ENCODE measurements at places on chromosomes 16 and 17.

DNA sequence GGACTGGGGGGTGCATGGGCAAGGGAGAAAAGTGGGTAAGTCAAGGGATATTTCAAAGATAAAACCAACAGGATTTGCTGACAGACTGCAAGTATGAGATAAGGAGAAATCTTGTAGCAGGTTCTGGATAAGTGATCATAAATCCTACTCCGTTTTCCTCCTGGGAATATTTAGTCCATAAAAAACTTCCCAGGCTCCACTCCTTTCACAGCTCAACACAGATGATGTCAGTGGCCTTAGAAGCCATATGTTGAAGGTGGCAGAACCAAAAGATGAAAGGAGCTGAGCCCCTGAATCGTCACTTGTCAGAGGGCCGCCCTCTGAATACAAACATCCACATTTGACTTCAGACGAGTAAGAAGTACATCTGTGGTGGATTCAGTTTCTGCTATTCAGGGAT lies 71.7 kb downstream of the GRIN2A start:
- no peak for DNase-seq

- no peak for DNase-seq
These were observed 355 bp downstream of the TLE7 start for GRCh38 chr16:71441348-71442050.

GRCh38 chr17:73498886-73499554 lies 145.2 kb downstream of the SDK2 start:
- DNase-seq, result no peak

- DNase-seq, result no peak
These were observed 9.4 kb downstream of the LPO start for GRCh38 chr17:58247511-58248363.

GRCh38 chr16:16150117-16150877 lies 73.0 kb downstream of the ABCC6 start:
- no peak for DNase-seq

GRCh38 chr17:31296142-31296541 lies 897 bp downstream of the OMG start:
- DNase-seq, result no peak

DNA sequence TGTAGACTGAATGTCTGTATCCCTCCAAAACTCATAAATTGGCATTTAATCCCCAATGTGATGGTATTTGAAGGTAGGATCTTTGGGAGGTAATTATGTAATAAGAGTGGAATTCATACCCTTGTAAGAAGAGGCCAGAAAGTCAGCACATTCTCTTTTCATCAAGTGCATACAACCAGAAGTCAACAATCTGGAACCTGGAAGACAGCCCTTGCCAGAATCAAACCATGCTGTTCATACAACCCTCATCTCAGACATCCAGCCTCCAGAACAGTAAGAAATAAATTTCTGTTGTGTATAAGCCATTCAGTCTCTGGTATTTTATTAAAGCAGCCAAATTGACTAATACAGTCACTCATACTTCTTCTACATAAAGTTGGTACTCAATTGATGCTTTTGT lies 481.0 kb upstream of the SOX9 start:
- no peak for DNase-seq

DNA sequence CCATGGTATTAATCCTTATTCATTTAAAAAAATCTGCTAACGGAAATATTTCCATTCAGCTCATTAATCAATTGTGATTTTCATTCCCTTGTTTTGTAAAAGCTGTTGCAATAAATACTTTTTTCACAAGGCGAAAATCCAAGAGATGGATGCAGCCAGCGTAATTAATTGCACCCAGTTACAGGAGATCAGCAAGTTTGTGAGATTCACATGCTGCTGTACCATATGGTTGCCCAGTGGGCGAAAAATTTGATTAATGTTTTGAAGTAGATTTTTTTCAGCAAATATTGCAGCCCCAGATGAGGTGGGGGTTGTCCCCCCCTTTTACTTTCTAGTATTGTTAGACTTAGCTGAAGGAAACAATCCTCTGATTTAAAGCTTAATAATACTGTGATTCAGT lies 186.6 kb downstream of the WWOX start:
- DNase-seq, result no peak

DNA sequence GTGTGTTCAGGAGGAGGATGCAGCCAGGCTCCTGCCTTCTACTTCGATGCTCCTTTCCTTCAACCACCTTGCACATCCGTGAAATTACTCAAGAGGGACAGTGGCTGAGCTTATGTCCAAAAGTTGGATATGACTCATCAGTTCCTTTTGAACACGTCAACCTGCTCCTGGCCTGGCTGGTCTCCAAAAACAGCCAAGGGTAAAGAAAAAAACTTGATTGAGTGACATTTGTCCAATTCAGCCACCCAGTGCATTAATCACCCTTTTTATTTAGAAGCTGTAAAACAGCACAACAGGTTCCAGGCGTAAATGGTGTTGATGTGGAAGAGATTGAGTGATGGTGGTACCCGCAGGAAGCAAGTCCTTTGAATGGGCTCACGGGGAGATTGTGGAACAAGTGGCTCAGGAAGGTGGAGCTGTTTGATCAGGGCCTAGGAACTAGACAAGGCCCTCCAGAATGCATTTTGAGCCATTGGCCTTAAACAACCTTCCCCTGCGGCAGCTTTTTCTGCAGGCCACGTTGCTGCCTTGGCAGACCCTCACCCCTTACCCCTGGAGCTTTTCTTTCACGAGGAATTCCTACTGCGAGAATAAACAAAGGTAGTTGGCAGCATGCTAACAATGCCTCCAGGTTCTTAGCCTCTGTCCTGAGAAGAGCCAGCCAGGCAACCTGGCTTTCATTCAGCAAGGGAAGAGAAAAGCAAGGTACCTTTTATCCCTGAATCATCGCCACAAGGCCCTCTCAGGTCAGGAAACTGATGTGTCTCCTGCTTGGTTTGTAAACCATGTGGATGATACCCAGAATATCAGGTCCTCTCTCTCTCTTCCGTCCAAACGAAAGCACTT lies 173.3 kb upstream of the CACNG5 start:
- DNase-seq, result no peak

DNA sequence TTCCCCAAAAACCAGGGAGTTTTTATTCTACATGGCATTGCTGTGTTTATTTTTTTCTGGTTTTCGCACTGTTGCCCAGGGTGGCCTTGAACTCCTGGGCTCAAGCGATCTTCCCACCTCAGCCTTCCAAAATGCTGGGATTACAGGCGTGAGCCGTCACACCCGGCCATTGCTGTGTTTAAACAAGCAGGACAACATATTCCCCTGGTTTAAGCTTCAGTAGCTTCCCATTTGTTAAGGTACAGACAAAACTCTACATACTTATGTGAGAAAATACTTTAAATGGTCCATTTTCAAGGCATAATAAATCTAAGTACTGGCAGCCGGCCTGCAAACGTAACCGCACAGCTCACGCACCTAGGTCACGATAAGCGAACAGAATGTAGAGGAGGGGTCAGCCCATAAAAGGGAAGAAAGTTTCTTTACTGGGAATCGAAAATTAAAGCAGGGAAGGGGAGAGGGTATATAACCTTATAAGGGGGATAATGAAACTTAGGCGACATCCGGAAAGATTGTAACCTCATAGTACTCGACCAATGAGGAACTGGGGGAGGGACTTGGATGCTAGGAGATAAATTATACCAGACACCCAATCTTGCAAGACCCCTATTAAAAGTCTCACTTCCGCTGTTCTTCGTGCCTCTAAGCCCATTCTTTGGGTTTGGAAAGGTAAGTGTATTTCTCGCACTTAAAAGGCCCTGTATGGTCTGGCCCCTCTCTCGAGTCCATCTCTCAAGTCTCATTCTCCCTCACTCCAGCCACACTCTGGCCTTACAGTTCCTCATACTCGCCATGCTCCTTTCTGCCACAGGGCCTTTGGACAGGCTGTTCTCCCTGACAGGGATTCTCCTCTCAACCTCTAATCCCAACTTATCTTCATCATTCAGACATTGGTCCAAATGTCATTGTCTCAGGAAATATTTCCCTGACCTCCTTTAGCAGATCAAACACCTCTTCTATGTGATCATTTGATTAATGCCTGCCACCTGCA lies 59.2 kb downstream of the TEX14 start:
- DNase-seq, result no peak

DNA sequence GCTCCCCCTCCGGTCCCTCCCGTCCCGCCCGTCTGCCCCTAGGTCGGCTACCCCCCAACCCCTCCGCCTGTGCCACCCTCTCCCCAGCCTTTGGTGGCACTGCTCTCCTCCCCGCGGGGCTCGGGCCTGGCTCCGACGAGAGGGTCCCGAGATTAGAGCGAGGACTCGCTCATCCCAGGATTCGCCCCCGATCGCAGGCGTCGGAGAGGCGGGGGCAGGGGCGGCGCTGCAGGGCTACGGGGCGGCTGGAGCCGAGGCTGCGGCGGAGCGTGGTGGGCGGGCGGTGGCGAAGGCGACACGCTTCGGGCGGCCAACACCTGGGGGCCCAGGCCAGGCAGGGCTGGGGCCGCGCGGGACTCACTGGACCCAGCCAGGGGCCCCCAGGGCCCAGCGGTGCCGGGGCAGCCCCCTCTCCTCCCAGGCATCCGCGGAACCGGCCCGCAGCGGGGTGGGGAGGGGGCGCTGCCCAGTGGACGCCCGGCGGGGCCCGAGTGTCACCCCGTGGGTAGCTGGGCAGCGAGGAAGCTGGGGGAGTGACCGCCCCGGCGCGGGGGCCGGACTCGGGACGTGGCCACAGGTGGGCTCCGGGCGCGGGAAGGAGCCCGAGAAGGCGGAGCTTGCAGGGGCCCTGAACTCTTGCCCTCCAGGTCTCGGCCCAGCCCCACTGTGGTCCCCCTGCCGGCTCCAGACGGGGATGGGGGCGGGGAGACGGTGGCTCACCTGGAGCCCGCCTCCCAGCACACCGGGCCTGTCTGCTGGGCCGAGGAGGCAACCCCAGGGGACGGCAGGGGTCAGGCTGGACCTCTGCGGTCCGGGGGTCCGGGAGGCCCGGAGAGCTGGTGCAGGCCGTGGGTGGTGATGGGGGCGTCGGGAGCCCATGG lies 1.5 kb downstream of the MGAT5B start:
- no peak for DNase-seq

- no peak for DNase-seq
These were observed 71.9 kb upstream of the TEKT1 start for GRCh38 chr17:6903326-6903900.

DNA sequence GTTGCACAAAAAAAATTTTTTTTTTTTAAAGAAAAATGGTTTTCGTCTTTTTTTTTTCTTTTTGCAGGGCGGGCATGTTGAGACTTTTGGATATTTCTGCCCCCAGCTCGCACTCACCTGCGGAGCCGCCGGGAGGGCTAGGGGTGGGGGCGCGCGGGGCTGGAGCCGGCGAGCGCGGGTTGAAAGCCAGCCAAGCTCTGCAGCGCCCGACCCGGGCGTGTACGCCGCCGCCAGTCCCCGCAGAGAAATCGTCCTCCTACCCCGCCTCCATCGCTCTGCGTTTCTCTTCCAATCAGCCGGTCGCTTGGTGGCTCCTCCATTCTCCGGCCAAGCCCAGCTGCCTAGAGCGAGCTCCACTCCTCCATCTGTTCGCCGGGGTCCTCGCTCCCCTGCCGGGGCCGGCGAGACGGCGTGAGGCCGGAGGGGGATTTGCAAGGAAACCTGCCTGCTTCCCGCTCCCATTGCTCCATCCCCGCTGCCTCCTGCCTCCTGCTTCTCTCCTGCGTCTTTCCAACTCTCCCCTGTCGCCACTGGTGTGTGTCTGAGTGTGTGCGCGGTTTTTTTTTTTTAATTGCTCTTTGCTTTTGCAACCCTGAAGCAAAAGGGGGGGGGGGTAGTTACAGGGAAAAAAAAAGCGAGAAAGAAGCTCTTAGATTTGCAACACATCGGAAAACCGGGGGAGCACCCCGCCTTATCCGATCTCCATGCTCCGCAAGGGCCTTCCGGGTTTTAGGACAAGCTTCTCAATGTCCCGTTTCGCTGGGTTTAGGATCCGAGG lies 1.8 kb upstream of the UBTF start:
- DNase-seq, result peak; percentile 53

DNA sequence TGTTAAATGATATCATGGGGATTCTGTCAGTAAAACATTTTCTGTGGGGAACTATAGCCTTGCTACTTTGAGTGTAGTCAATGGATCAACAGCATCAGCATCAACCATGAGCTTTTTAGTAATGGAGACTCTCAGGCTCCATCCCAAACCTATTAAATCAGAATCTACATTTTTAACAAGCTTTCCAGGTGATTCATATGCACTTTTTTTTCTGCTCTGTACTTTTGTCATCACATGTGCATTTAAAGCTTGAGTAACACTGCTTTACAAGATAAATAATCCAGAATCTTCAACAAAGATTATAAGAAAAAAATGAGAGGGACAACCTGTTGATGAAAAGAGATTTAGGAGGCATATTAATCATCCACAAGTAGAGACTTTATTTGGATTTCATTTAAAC lies 23.5 kb downstream of the NUP93 start:
- DNase-seq, result no peak

- no peak for DNase-seq
These were observed 53.7 kb downstream of the IQCK start for GRCh38 chr16:19771796-19772195.

DNA sequence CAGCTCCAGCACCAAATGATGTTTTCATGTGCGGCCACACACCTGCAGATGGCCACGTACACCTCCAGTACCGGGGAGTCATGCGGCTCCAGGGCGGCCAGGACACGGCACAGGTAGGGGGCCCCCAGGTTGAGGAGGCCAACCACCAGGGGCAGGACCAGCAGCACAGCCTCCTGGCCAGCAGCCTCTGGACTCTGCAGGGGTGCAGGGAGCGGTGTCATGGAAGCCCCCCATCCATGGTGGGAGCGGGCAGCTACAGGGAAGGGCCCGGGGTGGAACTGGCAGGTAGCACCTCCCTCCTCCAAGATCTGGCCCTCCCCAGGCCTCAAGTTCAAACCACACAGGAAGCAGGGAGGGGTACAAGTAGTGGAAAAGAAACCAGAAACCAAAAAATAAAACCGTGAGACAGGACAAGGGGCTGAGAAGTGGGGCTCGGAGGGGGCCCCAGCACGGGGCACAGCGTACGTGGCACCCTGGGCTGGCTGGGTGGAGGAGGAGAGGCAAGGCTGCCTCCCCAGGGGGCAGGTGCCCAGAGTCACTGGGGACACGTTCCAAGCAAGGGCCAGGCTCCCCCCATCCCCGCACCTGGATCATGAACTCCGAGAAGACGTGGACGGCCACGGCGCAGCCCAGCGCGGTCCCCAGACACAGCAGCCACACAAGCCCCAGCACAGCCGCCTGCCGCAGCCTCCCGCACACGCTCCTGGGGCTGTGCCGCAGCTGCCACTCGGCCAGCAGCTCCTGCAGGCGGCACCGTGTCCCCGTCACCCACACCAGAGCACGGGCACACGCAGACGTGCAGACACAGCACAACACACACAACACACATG lies 7.4 kb downstream of the TMC6 start:
- no peak for DNase-seq

- peak; percentile 2 for DNase-seq
These were observed 702 bp downstream of the NUDT21 start for GRCh38 chr16:56450275-56450985.
